ENCODE measurements at places on chromosomes 12 and 14.

DNA sequence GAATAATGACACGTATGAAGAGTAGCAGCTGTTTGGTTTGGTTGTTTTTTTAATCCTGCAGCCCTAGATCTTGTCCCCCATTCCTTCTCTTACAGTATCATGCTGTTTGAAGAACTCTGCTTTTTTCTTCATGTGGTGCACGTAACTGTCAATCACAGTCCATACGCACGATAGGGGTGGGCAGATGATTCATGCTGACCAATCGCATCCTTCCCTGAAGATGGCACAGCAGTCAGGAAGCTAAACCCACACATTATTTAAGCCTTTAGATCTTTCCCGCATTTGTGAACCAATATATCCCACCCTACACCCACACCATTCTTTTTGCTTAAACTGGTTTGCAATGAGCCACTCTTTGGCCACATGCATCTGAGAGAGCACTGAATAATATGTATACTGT is 158.9 kb upstream of the PLEKHA5 start:
- DNase-seq: no peak

DNA sequence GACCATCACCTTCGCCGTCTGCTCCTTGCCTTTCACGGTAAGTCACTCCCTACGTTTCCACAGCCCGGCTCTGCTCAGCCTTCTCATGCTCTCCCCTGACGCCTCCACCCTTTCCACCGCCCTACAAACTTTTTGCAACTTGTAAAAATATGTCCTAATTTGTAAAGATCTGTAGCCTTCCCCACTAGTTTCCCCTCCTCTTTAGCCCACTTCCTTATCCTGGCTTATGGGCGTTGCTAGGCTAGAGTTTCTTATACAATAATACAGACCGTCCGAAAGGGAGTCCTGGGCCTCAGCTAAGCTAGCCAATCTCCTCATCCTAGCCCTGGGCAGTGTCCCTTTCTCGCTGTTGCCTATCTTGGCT is 1.2 kb downstream of the PTGER2 start:
- DNase-seq: no peak

DNA sequence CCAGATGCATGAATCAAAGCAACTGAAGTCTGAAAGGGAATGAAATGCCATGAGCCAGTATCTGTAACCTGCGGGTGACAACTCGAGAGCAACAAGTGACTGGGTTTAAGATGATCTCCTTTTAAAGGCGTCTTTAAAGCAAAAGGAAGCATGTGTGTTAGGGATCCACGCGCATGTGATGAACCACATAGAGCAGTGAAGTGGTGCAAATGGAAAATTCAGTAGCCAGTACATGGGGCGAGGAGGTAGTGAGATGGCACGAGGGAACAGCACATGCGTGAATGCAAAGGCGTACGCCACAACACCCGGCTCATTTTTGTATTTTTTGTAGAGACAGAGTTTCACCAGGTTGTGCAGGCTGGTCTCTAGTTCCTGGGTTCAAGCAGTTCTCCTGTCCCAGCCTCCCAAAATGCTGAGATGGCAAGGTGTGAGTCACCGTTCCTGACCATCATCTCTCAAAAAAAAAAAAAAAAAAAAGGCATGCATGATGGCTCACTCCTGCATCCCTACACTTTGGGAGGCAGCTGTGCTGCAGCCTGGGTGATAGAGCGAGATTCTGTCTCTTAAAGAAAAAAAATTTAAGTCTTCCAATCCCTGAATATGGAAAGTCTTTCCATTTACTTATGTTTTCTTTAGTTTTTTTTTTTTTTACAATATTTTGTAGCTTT is 24.6 kb upstream of the BCL7A start:
- DNase-seq: no peak

DNA sequence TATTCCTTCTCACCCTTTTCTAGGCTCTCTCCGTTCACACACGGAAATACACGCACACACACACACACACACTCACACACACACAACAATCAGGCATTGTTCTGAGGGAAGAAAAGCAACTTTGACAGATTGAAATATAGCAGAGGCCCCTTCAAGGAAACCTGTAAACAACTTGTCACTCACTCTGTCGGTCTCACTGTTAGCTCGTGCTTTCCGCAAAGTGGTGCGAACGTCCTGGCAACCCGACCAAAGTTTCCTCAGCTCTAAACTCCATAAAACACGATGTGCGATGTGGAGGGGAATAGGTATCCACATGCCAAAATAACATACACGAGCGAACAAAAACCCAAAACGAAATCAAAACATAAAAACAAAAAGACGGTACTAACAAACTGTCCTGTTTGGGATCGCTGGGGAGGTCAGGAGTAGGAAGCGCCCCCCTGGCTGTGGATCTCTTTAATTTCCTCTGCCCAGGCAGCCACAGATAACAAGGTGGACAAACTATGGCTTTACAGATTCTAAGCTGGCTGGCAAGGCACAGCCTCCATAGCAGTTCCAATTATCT is 822 bp upstream of the SOX5 start:
- DNase-seq: peak; percentile 61

DNA sequence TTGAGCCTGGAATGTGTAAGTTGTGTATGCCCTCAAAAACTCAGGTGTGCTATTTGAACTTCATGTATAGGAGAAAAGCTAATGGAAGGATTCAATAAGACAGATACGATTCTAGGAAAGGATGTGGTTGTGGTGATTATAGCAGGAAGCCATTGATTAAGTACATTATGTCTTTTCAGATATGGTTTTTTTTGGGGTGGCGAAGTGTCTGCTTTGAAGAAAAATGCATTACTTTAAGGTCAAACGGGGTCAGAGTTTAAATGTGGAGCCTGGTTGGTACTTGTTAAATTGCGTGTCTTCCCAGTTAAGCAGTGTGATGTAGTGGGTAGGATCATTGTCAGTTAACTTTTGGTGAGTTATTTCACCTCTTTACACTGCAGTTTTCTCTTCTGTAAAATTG is 13.0 kb upstream of the NUP107 start:
- no peak for DNase-seq

GRCh38 chr12:108995370-108995992 is 25.4 kb downstream of the SVOP start:
- DNase-seq: no peak

- DNase-seq: no peak
Observed at GRCh38 chr12:65832217-65832616, 7.9 kb downstream of the HMGA2 start.

DNA sequence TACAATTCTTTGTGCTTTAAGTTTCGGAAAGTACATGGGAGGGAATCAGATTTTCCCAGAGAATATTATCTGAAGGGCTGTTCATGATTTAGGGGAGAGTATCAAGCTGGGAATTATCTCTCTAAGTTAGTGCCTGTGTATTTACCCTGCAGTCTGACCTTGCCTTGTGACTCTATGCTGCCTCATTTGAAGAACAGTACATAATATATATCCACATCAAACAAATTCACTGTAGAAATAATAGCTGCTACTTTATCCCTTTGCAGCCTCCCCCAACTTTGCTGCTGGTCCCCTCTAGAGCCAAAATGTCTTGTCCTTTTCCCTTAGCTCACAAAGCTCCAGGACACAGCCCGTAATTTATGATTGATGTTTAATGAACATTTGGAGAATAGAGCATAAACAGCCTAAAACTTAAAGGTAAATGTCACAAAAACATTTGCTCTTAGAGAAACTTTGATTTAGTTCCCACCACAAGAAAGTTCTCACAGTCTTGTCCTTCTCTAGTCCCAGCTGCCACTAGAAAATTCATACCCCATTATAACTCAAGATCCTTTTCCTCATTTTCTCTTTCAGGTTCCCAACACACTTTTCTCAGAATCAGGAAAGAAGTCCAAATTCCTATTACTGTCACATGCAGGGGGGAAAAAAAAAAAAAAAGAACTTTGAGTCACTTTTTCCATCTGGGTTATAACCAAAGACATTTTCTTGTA is 1009.6 kb downstream of the FLRT2 start:
- no peak for DNase-seq

GRCh38 chr14:61221906-61222305 is 59.2 kb downstream of the TMEM30B start:
- DNase-seq: no peak

GRCh38 chr12:15984097-15984800 is 73.1 kb downstream of the DERA start:
- no peak for DNase-seq

GRCh38 chr12:6158255-6158654 is 33.8 kb upstream of the VWF start:
- no peak for DNase-seq

DNA sequence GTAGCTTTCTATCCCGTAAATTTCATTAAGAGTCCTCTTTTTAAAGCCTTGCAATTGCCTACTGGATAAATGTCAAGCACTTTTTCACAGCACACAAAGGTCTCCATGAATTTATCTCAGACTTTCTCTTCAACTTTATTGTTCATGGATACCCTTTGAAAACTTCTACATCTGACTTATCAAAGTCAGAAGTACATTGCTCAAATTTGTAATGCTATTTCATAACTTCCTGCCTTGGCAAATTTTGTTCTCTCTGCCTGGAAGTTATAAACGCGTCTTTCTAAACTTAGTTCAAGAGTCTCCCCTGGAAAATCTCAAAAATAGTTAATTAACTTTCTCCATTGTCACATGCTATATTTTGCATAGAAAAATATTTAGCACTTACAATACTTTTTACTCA is 55.9 kb upstream of the RERGL start:
- no peak for DNase-seq

DNA sequence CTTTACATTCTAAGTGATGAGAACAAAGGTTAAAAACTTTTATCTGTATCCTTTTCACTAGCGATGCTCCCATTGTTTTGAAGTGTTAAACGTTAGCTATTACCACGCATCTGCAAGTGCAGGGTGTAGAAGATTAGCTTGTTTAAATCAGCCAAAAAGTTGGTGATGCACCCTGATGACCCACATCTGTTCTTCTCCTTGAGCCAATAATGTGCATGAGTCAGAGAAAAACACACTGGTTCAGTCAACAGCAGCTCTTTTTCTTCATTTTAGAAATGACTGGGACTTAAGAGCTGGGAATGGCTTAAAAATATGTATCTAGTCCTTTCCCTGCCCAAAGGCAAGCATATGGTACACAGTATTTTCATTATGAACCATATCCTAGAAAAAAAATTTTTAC is 323.5 kb upstream of the PDE3A start:
- DNase-seq: no peak

GRCh38 chr12:76698316-76698715 is 65.6 kb upstream of the ZDHHC17 start:
- no peak for DNase-seq

DNA sequence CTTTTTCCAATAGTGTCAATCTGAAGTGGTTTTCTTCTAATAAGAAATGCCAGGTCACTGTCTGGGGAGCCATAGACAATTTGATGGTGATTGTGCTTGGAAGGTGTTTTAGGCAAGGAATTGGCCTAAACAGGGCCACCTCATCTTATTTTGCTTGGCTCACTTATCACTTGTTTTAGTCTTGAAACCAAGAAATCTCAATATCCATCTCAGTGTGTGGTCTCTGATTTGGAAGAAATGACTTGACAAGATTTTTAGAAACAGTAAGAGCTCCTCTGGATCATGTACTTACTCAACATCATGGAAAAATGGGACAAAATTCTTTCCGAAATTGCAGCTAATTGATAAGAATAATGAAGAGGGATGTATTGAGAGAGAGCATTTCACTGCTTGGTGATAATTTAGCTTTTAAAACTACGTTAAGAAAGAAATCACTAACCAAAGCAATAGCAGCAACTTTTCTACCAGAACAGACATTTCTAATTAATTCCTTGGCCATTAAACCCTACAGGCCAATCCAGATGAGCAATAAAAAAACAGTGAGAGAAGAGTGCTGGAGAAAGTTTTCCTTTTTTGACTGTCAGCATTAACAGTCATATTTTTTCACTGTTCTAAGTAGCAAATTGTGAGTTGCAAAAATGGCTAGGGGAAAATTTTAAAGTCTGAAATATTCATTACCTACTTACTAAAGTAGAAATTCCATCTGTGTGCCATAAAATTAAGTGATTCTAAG is 157.3 kb downstream of the AEBP2 start:
- no peak for DNase-seq

DNA sequence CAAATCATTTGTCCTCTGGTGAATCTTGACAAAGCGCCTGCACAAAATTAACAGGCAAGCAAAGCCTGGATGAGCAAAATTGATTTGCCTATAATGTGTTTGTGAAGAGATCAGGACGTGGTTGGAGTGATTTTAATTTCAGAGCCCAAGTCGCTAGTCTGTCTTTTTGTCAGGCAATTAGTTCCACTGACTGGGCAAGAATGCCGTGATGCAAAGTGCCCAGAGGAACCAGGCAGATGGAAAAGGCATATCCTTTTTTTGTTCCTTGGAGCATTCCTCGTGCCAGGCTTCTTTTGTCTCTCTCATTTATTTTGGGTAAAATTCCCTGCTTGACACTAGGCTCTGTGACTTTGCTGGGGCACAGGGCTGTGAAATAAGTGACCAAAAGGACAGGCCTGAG is 65.9 kb upstream of the CCDC198 start:
- DNase-seq: peak; percentile 19
